Stimulated activated CD8-positive, alpha-beta memory T cell treated with anti-CD3 and anti-CD28 coated beads, Interleukin-15, amount 100 ng/mL, for 1 hour (primary cell): ENCODE measurements at places on chromosomes 6 and 20.

- DNase-seq = no peak
Measured at GRCh38 chr6:76708641-76709331, 636.3 kb upstream of the IMPG1 start.

DNA sequence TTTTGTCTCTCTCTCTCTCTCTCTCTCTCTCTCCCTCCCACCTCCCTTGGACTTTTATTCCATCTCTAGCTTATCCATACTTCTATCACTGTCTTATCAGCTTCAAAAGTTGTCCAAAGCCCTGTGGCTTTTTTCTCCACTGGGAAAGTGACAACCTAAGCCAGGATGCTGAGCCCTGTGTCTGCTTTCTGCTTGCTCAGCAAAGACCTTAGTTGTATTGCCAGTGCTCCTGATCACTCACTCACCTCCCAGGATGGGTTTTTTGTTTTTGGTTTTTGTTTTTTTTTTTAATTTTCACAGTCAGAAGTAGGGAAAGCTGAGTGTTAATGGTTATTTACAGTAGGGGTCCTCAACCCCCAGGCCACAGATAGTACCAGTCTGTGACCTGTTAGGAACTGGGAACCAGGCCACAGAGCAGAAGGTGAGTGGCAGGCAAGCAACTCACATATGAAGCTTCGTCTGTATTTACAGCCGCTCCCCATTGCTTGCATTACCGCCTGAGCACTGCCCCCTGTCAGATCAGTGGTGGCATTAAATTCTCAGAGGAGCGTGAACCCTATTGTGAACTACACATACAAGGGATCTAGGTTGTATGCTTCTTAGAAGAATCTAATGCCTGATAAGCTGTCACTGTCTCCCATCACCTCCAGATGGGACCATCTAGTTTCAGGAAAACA lies 125.0 kb upstream of the ID4 start:
- no peak for DNase-seq

- DNase-seq = no peak
Measured at GRCh38 chr20:9329355-9330101, 184.9 kb upstream of the LAMP5 start.

DNA sequence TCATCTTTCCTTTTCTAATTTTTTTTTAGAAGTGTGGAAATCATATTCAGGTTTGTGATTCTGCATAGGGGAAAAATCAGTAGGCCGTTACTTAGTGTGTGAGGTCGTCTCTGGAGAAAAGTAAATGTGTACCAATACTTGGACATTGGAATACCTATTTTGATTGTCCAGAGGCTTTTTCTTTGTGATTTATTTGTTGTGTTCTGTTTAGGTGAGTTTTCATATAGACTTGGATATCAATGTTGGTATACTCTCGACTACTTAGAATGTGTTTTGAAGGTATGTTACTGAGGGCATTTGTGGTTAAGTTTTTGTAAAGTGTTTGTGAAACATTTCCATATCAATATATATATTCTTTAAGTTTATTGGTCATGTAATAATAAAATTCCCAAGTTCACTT lies 2.3 kb downstream of the CD2AP start:
- DNase-seq = no peak

- no peak for DNase-seq
Measured at GRCh38 chr6:44641344-44642031, 254.0 kb downstream of the CDC5L start.

DNA sequence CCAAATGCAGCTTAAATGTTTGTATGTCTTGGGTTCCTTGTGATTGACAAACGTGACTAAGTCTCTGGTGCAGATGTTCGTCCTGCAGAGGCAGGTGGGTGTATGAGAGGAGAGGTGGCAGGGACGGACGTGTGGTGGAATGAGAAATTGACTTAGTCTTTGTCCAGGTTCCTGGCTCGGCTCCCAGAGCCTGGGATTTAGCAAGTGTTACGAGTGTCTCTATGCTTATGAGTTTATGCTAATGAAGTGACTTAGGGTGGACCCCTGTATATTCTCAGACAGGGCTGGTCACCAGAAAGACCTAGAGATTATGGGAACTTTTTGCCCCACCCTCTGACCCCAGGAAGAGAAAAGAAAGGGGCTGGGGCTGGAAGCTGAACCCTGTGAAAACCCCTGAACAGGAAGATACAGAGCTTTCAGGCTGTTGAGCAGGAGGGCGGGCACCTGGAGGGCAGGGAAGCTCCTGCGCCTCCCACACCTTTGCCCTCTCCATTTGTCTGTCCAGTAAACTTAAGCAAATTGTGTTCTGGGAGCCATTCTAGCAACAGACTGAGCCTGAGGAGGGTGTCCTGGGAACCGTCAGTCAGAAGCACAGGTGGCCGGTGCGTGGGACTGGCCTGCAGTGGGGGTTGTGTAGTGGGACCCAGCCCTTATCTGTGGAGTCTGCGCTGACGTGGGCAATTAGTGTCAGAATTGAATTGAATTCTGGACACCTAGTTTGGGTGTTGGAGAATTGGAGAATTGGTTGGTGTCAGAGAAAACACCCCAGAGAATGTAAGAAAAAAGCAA lies 362.1 kb downstream of the CDH4 start:
- no peak for DNase-seq

DNA sequence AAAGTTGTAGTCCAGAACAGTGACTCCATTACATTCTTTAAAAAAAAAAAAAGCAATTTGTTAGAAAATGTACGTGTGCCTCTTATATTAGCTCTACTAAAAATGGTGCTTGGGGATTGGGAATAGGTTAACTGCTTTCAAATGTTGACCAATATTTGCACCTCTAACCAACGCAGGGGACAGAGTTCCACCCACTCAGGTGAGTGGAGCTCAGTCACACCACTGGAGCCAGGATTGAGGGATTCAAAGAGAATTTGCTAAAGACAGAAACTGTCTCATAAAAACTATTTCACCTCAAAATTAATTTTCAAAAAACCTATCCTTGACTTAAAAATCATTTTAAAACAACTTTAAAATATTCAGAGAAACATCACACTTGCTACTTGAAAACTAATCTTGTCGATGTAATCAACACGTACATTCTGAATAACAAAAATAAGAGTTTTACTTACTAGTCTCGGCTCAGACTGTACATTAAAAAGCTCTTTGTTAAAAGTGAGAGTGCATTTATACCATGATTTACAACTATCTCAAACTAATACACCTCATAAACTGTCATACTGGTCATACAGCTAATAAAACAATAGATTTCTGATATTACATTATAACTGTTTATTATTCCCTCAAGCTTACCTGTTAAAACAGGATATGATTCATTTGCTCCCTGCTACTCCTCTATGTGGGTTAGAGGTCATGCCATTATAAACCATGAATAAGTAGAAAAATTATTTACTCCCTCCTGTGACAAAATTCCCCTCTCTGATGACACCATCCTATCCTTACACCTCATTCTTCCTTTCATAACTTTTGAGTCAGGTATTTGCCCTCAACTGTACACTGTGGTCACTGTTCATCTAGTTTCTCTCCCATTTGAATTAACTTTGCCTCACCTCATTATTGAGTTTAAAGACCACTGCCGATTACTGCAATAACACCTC lies 88.6 kb downstream of the PDE10A start:
- DNase-seq = no peak

DNA sequence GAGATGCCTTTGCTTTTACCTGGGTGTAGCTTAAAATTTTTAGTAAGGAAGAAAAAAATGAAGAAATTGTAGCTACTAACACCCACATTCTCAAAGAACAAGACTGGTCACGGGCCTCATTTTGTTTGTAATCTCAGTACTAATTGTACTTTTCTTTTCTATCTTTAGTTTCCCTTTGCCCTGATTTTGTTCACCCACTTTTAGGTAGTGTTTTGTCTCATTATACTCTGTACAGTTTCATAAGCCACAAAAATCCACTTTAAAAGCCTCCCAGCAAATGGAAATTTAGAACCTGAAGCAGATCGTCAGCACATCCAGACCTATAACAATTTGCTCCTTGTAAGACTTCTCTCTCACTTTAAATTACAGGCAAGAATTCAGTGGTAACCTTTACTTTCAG lies 43.3 kb downstream of the TP53INP2 start:
- no peak for DNase-seq

- DNase-seq = no peak
Measured at GRCh38 chr6:2855061-2855519, 13.4 kb upstream of the SERPINB1 start.

DNA sequence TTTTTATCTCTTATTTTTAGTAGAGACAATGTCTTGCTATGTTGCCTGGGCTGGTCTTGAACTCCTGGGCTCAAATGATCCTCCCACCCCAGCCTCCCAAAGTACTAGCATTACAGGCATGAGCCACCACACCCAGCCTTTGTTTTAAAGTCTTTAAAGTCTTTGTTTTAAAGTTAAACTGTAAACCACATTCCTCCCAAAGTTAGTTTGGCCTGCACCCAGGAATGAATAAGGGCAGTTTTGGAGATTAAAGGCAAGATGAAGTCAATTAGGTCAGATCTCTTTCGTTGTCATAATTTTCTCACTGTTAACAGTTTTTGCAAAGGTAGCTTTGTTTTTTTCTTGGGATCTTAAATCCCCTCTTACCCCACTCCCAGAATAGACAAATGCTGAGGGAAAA lies 63.8 kb downstream of the UBR2 start:
- DNase-seq = no peak

- DNase-seq = no peak
Measured at GRCh38 chr20:13425381-13426135, 204.5 kb downstream of the ISM1 start.

GRCh38 chr20:31606804-31607639 lies 1.9 kb downstream of the ID1 start:
- DNase-seq = no peak

DNA sequence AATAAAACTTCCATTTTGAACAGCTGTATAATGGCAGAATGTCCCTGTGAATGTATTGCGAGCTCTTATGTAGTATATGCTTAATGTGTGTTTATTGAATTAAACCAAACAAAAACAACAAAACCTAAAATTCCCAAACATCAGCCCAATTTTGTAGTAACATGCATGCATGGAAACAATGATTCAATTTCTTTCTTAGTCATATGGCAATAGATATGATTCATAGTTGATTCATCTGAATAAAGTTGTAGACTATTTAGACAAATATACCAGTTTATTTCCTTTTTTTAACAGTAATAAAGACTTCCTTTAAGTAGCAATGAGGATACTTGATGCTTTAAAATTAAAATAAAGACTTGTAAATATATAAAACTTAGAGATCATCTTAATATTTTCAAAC lies 670.6 kb downstream of the CD109 start:
- DNase-seq = no peak

DNA sequence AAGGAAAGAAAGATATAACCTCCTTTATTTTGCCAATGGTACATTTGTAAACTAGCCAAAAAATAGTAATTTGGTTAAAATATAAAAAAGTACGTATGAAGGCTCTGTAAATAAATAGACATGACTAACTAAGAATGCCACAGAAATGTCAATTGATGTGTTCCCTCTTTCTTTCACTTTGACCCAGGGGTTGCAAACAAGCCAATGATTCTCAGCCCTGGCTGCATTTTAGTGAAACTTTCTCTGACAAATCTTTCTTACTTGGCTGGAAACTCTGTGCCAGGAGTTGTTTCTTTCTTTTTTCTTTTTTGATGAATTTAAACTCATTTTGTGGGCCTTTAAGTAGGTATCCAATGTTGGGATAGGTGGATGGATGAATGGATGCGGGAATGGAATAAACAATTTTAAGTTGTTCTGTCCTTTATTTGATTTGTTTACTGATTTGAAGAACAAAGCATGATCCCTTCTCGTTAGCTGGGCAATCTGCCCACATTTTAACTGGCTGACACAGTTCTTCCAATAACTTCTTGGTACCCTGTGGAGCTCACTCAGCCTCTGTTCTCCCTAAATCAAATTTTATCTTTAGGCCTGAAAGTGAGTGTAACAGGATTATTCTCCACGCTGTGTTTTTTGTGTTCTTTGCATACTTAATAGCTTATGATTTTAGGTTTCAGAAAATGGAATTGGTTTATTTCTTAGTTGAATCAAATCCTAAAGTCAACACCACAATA lies 58.6 kb upstream of the GCLC start:
- DNase-seq = no peak

DNA sequence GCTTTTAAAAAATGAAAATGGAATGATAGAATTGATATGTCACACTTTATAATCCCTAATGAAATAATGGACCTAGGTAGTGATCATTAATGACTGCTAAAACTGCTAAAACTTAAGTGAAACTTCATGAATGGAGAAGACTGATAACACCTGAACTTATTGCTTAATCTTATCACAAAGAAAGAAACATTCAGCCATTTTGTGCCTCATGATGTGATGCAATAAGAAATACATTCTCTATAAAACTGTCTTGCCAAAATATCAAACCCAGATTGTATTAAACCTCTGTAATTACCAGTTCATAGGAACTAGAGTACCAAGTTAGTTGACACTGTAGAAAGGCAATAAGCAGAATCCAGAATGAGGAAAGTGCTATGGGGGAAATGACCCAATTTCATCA lies 54.4 kb upstream of the COL10A1 start:
- DNase-seq = no peak

DNA sequence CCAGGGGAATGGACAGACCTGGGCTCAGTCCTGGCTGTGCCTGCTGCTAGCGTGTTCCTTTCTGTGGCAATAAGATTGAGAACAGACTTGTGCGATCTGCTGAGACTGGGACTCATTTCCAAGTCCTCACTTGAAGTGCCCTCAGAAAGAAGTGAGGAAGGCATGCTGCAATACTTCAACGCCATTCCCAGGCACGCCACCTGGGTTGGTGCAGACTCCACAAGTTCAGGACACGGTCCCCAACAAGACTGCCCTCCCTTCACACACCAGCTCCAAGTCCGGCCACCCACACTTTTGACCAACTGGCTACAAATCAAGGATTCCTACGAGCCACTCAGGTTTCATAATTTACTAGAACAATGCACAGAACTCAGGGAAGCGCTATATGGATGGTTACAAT lies 391.8 kb upstream of the SULF2 start:
- DNase-seq = no peak

GRCh38 chr20:17691758-17692157 lies 8.0 kb upstream of the BANF2 start:
- no peak for DNase-seq

DNA sequence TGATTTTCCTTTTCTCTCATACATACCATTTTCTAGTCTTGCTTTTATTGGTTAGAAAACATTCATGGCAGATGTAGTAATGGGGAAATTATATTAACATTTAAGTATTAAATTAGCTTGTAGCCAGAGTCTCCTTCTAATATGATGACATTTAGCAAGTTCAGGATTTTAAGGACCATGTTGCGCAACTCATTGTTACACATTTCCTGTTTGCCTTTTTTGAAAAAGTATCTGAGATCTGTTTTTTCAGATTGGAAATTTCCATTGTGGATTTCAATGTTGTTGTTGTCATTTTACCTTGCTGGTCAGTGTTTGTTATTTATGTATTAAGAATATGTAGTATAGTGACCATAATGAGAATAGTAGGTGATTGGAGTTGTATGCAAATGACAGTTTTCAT lies 38.7 kb downstream of the CDKAL1 start:
- DNase-seq = no peak

DNA sequence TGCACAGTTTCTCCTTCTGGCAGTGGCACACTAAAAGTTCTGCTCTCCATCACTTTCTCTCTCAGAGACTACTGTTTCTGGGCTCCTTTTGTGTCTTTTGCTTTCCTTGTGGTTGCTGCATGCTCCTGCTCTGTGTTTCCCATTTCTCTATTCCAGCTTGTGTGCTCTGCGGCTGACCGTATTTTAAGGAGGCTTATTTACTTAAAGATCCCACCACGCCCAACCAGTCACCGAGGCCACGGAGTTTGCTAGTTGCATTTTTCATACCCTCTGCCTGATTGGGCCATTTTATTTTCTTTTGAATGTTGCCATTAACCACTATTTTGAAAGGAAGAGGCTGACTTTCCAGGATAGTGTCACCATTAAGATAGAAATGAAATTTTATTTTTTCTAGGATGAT lies 626.4 kb upstream of the MMS22L start:
- DNase-seq = no peak
